ENCODE measurements at places on chromosomes 13 and 19. TPM values are rescaled to one million over a fixed set of nuclear protein-coding genes. Genes with fewer than 3 reads are reported as not detected.

MAP4K1 gene
- 4.2 TPM for polyA plus RNA-seq

KCNRG gene
- polyA plus RNA-seq, result 1.7 TPM

TPT1 gene
- 6,830 TPM for polyA plus RNA-seq

FEM1A gene
- 2.8 TPM for polyA plus RNA-seq

ZNF610 gene
- polyA plus RNA-seq, result 13.3 TPM

DNA sequence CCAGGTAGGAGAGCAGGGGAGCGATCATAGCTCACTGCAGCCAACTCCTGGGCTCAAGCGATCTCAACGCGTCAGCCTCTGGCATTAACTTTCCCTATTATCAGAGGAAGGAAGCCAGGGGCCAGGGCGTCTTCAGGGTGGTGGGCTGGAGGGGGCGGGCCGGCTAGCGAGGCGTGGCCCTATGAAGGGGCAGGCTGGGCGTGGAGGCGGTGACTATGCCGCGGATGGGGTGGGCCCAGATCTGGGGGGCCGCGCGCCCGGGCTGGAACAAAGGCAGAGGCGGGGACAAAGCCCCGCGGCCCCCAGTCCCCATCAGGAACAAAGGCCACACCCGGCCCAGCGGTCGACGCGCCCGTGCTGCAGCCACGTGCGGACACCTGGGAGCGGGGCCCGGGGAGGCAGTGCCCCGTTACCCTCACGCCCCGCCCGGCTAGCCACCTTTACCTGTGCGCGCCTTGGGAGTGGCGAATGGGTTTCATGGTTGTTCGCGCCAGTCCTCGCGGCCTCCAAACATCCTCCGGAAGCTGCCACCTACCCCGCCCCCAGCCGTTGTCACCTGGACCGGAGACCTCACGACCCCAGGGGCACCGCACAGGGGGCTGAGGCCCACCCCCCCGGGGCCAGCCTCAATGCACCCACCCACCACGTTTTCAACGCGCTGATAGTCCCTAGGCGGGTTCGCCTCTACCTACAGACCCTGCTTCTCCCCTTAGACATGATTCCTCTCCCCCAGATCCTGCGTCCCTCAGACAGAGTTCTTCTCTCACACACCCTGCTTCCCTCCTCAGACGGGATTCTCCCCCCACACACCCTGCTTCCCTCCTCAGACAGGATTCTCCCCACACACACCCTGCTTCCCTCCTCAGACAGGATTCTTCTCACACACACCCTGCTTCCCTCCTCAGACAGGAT lies 5.4 kb upstream of the TRIM28 start:
- no peak for DNase-seq

DNA sequence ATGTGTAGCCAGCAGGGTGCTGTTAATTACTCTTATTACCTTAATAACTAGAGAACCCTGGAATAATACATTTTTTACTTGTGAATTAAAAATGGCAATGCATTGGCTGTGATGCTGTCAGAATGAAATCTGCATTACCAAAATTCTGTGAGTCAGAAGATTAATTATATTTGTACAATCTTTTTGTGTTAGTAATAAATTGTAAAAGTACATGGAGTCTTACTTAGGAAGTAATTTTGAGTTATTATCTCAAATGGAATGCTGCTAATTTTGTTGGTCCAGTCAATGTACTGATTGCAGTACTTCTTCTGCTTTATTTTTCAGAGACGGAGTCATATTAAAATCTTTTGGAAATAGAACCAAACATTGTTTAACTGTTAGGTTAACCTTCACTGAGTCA lies 152.0 kb upstream of the SLC10A2 start:
- DNase-seq, result no peak

GRCh38 chr19:6373096-6373812 lies 660 bp downstream of the ALKBH7 start:
- peak; percentile 90 for DNase-seq

GRCh38 chr13:30746791-30747190 lies 11.4 kb downstream of the ALOX5AP start:
- DNase-seq, result no peak

GRCh38 chr13:66958611-66959010 lies 271.5 kb downstream of the PCDH9 start:
- no peak for DNase-seq

DNA sequence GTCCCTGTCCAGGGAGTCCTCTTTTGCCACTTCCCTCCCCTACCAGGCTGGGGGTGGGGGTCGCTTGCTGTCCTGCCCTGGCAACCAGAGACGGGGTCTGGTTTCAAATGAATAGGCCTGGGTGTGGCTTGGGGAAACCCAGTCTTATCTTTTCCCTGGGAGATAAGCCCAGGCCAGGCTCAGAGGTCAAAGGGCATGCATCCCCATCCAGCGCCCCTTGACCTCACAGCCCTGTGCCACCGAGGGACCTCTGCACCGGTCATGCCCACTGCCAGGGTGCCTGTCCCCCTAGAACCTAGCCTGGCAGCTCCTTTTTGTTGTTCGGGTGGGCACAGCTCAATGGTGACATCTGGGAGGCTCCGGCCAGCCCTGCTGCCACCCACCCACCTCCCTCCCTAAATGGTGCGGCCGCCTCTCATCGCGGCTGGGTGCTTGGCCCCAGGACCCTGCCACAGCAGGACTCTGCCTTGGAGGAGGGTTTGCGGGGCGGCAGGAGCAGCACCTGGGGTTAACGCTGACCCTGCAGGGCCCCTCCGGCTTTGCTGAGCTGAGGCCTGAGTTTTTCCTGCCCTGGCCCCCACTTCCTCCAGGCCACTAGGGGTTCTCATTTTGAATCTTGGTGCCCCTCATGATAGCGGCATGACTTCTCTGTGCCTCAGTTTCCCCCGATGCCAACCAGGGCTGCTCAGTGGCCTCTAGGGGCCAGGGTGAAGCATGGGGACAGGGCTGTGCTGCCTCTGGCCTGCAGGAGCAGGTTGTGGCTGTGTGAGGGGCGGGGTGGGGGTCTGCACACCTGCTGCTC lies 2.9 kb upstream of the CERS1 start:
- DNase-seq, result no peak

DNA sequence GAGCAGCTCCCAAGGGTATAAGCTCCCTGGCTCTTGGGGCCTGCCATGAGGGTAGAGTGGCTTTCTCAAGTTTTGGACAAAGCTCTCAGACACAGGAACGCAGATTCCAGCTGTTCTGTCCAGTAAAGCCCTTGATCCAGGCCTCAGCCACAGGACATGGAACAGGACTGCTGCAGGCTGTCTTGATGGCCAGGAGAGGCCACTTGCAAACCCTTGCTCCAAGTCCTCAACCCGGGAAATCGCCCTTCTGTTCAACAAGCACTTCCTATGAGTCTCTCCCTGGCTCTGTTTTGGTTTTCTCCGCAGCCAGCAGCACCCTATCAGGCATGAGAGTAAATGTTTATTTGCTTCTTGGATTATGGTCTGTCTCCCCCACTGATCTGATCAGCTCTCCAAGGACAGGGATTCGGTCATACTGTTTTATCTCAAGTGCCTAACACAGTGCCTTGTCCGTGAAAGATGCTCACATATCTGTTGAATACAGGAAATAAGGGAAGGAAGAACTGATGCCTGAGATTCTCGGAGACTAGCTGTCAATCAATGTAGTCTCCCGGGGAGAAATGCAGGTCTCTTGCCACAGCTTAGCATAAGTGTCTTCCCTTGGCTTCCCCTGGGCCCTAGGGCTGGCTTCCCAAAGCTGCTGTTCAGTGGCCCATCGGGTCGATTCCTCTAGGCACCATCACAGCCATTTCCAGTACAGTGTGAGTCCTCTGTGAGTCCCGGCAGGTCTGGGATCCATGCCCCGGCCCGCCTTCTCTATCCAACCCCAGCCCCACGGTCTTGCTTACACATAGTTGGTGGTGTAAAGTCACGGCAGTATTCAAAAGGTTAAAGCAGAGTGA lies 90.8 kb downstream of the TSHZ3 start:
- DNase-seq, result no peak

GRCh38 chr19:2266183-2266993 lies 10.2 kb upstream of the JSRP1 start:
- DNase-seq, result no peak

- no peak for DNase-seq
Observed at GRCh38 chr19:7471696-7472615, 16.9 kb downstream of the PEX11G start.

DNA sequence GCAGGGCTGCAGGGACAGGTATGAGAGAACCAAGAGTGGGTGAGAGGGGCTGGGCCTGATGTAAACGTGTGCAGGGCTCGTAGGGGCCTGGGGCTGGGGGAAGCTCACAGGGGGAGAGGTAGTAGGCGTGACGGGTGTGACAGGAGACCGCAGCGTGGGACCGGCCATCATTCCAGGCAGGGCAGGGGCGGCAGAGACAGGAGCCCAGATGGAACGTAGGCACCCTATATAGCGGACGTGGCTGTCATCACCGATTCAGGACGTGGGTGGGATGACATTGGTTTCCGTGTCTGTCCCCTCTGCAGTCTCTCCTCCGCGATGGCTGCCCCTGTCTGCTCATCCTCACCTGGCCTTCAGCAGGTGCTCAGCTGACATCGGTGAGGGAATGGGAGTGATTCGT lies 48.4 kb downstream of the IER2 start:
- DNase-seq, result no peak

DNA sequence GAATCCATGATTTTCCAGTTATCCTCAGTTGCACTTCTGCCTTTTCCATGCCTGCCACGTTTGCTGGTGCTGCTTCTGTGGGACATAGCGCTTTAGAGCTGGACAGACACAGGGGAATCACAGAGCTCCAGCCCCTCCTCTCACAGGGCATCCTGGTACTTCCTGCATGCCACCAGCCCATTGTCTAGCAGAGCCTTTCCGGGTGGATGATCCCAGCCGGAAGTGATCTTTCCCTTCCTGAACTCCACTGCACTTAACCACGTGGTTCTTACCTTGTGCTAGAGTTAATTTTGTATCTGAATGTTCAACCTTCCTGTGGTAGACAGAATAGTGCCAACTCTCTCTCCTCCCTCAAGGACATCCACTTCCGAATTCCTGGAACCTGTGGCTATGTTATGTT lies 12.6 kb upstream of the OLFM4 start:
- no peak for DNase-seq

- DNase-seq, result no peak
Observed at GRCh38 chr13:40895227-40896184, 106.1 kb downstream of the SLC25A15 start.

GRCh38 chr13:48571126-48571913 lies 38.4 kb upstream of the RCBTB2 start:
- no peak for DNase-seq

DNA sequence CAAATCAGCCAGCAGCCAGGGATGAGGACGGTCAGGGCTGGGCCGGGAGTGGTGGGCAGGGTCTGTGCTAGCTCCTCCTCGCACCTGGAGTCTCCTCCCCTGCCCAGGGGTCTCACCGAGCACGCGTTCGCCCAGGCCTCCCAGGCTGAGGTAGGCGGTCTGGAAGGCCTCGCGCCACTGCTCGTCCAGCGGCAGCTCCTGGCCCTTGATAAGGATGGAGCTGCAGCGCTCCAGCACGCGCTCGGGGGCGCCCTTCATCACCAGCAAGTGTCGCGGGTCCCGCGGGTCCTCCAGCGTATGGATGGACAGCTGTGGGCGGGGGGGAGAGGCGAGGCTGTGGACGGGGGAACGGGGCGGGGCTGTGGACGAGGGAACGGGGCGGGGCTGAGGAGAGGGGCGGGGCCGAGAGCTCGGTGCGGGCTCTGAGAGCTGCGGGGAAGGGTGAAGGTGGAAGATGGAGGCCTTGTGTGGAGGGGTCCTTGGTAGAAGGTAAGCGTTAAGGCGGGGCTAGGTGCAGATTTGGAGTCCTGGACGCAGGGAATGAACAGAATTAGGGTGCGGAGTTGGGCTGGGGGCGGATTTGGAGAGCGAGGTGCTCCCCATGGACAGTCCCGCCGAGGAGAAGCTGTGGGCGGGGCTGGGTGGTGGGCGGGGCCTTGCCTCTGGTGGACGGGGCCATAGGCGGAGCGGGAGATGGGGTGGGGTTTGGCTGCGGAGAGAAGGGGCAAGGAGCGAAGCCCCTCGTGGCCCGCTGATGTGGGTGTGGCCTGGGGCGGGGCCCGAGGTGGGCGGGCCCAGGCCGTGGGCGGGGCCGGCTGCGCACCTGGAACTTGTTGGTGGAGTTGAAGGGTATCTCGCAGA lies 5.7 kb downstream of the ATP4A start:
- peak; percentile 36 for DNase-seq

DNA sequence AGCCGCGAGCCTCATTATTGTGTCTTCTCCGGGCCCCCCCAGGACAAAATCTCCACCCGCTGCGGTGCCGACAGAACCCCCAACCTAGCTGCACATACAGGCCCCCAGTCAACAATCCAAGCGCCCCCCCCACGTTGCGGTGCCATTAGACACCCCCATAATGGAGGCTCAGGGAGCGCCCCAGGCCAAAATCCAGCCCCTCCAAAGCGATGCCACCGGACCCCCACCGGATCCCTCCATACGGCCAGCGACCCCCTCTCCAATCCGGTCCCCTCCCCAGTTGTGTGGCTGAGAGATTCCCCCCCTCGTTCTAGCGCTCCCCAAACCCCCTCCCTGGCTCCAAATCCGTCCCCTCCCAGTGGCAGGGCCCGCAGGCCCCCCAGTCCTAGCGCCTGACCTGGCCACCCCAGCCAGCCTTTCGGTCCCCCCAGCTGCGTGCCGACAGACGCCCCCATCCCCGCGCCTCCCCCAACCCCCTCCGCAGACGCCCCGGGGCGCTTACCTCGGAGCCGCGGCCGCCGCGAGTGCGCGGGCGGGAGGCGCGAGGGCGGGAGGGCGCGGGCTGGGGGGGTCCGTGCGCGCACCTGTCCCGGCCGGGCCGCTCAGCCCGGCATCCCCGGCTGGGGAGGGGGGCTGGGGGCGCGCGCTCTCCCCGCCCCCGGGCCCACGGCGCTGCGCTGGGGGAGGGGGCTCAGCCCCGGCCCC lies 21.6 kb upstream of the SEMA6B start:
- no peak for DNase-seq

GRCh38 chr19:3374369-3375112 lies 8.2 kb downstream of the NFIC start:
- DNase-seq, result no peak

- DNase-seq, result no peak
Observed at GRCh38 chr19:45568732-45569131, 15.9 kb downstream of the OPA3 start.

DNA sequence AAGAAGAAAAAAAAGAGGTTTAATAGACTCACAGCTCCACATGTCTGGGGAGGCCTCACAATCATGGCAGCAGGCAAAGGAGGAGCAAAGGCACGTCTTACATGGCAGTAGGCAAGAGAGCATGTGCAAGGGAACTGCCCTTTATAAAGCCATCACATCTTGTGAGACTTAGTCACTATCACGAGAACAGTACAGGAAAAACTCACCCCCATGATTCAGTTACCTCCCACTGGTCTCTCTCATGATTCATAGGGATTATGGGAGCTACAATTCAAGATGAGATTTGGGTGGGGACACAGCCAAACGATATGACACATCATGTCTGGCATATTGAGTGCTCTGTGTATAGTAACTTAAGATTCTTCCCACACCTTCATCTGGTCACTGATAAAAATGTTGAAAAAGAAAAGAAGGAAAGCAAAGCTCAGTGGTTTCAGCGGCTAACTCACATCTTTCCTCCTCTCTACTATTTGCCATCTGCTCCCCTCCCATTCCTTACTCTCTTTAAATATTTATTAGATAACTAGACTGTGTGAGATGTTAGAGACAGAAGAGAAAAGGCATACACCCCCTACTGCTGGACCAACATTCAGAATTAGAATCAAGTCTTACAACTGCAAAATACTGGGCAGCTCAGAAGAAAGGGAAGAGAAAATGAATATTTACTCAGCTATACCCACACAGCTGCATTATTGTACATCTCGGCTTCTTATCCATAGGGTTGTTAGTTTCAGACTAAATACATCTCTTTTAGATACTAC lies 60.1 kb upstream of the AKAP11 start:
- DNase-seq, result no peak
